NB4 (cell line): ENCODE measurements at places on chromosomes 2 and 18.

GRCh38 chr18:13539050-13539449, 187.3 kb downstream of the FAM210A start:
- DNase-seq, result no peak

DNA sequence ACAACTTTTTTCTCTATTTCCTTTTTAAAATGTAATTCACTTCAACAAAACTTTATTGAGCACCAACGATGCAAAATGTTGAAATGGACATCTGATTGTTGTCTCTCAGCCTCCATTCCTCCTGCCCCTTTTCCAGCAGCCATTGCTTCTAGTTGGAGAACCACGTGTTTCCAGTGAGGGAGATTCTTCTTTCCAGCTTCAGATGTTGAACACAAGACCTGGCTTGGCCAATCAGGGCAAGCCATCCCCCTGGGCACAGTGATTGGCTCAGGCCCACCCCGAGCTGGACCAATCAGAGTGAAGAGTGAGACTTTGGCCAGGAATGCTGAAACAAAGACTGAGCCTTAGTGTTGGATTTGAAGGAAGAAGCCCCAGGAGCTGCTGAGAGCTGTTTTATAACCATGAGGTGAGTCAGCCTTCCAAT, 59.0 kb downstream of the E2F6 start:
- DNase-seq, result peak; percentile 15

DNA sequence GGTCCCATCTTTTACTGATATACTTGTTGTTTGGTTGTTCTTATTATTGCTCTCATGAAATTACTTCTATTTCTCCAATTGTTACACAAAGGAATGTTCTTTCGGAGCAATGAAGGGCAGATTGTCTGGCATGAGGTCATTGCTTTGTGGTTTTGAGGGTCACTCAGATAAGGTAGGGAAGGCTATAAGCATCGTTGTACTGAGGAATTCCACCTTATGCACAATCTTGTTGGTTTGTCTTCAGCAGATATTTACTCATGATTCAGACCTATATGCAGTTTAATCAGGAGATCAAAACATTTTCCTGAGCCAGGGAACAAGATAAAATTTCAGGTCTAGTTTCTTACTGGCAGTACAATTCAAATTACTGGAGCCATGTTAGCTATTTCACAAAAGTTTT, 163.0 kb upstream of the SPHKAP start:
- DNase-seq, result no peak

GRCh38 chr2:96103761-96104486, 12.4 kb downstream of the ADRA2B start:
- DNase-seq, result no peak

- DNase-seq, result no peak
Measured at GRCh38 chr18:38933910-38934510, 1368.4 kb upstream of the CELF4 start.

DNA sequence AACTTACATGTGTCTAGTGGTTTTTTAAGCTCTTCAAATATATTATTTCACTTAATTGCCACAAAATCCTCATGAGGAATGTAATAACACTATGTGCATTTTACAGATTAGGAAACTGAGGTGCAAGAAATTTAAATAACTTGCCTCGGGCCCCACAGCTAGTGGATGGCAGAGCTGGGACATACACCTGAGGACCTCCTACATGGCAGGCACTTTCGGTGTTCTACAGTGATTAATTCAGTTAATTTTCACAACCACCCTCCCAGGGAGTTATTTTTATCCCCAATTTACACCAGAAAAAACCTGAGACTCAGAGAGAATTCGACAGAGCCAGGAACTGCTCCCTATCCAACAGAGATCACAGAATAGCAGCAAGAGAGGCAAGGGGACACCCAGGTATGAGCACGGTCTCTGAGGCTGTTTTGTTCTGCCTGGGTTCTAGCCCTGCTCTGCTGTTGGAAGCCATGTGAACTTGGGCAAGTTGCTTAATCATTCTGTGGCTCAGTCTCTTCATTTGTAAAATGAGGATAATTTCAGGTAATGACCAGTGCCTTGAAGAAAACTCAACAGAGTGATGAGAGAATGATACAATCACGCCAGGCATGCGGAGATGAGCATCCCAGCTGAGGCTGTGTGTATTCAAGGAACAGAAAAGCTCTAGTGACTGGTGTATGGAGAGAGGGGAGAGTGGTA, 82.3 kb downstream of the MYCN start:
- no peak for DNase-seq

DNA sequence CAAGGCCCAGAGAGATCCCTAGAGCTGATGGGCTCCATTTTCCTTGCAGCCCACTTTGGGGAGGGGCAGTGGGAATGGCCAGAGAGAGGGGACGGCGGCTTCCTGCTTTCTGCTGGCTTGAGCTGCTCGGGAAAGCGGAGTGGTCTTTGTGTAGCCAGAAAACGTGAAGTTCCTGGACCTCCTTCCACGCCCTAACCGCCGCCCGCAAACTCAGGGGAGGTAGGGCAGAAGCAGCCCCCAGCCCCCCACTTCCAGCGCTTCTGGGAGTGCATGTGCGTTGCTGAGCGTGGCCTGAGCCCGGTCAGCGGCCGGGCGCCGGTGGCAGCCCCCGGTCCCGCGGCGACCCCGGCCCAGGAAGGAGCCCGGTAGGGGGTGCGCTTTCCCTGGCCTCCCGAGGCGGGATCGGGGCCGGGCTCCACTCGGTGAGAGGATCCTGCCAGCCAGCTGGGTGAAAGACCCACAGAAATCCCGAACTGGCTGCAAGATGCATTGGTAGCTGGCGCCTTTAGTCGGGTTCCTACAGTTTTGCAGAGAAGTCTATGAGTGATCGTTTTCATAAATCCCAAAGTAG, 25.3 kb upstream of the BOD1L2 start:
- DNase-seq, result no peak

DNA sequence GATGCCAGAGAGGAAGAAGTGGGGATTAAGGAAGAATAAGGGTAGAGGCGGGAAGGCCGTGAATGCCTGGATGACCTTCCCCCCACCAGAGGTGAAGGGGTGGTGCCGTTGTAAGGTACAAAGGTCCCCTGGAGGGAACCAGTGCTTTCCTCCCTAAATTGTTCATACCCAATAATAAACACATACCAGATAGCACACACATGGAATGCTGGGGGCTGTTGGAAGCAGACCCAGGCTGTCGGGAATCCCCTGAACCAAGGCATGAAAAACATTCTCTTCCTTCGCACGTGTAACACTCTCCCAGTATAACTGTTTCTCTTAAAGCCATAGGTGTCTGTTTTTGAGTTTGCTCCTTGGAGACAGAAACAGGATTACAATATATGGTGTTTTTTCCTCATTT, 107.1 kb upstream of the CTAGE1 start:
- no peak for DNase-seq

- no peak for DNase-seq
Measured at GRCh38 chr2:67323209-67323991, 73.7 kb upstream of the ETAA1 start.

DNA sequence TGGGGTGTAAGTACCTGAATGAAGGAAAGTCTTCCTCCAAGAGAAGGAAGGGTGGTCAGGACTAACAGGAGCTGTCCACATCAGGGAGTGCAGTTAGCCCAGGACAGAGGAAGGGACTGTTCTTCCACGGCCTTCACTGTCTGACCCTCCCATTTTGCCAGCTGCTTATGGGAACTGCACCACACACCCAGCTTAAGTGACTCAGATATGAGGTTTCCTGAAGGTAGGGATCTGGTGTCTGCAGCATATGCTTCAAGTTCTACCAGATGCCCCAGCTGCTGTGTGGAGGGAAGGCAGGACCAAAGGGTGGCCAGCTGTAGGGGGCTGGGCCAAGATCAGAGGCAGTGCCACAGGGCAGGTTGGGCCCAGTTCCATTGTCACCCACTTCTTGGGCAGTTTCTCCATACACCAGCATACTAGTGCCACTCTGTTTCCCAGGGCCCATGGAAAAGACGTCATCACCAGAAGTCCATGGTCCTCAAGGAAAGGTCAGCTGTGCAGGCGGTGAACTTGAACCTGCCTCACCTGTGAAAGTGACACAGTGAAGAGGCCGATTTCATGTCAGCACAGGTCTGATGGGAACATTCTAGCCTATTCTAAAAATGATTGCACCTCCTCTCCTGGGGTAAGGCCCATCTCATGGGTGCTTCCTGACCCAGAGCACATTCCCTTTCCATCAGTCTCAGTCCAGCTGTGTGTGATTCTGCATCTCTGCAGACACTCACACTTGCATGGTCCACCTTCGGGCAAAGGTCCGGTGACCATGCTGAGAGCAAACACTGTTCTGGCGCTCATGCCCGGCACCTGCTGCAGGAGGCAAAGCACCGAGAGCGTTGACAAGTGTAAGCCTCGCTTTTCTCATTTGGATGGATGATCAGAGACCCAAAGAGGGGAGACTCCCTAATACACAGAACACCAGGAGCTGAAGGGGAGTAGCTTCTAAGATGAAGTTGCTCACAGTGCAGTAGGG, 68.0 kb downstream of the ACAA2 start:
- no peak for DNase-seq
